BE2C (cell line): ENCODE measurements at places on chromosomes 11 and 22.

GRCh38 chr22:43473441-43473840 lies 61.6 kb downstream of the MPPED1 start:
- no peak for DNase-seq

DNA sequence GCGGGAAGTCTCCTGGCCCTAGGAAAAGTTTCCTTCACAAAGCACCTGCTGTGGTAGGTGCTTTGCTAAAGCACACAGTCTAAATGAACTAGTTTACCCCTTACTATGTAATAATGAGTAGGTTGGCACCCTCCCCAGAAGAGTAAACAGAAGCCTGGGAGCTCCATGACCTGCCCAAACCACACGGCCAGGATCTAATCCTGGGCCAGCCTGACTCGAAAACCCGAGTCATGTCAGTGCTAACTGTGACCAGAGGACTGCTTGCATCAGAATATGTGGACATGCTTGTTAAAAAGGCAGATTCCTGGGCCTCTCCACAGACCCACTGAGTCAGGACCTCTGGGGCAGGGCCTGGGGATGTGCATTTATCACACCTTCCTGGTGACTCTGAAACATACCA lies 67.7 kb downstream of the PANX1 start:
- DNase-seq = no peak

DNA sequence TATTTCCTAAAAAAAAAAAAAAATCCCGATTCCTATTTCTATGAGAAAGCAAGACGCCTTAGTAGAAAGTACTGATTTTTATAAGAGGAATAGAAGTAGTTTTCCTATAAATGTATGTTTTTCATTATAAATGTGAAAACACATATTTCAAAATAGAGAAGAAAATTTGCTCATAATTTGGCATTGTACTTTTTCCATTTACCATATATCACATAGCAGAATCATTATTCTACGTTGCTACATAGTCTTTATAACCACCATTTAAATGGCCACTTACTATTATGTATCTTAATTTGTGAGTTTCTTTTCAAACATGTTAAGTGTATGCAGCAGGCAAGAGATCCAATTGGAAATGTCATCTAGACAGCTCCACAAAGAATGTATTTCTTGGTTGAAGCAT lies 99.0 kb downstream of the CCDC34 start:
- no peak for DNase-seq

GRCh38 chr22:28669387-28669786 lies 10.3 kb downstream of the TTC28 start:
- DNase-seq = no peak

DNA sequence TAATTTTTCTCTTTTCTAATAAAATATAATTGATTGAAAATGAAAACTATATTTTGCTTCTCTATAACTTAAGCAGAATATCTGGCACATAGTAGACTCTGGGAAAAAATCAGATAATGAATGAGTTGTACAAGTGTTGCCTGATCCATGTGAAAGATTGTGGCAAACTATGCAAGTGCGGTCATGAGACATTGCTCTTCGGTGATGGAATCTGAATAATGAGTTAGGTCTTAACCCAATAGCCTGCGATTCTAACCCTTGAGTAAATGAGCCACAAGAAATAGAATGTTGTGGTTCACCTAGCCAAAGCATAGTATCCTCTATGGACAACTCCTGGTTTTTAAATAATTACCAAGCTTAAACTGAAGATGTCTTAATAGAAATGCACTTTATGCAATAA lies 333.7 kb upstream of the LUZP2 start:
- no peak for DNase-seq

- DNase-seq = peak; percentile 81
Observed at GRCh38 chr22:49936018-49936972, 17.9 kb downstream of the CRELD2 start.

- peak; percentile 73 for DNase-seq
Observed at GRCh38 chr22:20571531-20572007, 64.2 kb downstream of the MED15 start.

DNA sequence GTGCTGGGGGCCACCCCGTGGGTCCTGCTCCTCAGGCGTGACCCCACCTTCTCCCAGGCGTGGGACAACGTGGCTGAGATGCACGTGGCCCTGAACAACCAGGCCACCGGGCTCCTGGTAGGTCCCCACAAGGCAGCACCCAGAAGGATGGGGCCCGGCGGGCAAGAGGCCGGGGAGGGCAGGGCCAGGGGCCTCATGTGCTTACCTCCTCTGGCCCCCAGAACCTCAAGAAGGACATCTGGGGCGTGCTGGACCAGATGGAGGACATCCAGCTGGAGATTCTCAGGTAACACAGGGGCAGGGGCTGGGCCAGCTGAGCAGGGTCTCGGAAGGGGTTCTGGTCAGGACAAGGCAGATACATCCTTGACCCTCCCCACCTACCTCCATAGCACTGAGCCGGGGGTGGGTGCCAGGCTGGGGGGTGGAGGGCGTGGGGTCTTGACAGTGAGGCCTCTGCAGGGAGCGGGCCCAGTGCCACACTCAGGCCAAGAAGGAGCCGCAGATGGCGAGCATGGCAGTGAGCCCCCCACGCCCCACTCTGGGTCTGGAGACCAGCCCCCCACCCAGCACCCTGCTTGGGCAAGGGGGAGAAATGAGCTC lies 186.3 kb downstream of the IGLL1 start:
- DNase-seq = no peak

DNA sequence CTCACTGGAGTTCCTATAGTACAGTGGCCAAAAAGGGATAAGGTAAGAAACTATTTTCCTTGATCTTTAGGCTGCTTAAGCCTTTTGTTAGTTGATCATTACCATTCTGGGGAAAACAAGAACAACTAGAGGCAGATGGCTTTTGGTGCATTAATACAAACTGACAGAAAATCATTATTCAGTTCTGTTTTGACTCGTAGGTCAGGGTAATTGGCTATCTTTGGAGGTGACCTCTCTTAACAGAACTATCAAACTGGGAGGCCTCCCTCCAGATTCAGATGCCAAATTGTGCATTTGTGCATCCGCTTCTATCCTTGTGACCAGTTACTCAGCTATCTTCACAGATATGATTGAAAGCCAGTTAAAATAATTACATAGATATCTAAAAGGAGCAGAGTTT lies 23.2 kb upstream of the GRK2 start:
- no peak for DNase-seq

DNA sequence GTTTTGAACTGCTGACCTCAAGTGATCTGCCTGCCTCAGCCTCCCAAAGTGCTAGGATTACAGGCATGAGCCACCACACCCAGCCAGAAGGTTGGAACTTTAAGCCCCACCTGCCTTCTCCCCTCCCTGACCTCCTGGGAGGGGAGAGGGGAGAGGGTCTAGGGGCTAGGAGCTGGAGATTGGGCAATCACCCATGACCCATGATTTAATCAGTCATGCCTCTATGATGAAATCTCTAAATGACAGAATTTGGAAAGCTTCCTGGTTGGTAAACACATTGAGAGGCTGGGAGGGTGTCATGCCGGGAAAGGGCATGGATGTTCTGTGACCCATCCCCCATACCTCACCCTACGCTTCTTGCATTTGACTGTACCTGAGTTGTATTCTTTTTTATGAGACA lies 17.1 kb upstream of the TFIP11 start:
- DNase-seq = no peak

DNA sequence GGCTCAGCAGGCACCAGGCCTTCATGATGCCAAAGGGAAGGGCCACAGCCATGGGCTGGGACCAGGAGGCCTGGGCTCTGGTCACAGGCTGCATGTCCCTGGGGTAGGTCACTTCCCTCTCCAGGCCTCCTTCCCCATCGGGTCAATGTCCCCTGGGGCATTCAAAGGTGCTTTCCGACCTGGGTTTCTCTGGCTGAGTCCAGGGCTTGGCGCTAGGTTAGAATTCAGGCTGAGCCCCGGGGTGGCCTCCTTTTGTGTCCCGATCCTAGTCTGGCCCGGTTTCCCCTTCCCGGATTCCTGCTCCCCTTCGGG lies 12.2 kb downstream of the MAFF start:
- no peak for DNase-seq

- no peak for DNase-seq
Observed at GRCh38 chr11:131568318-131568717, 197.9 kb downstream of the NTM start.

DNA sequence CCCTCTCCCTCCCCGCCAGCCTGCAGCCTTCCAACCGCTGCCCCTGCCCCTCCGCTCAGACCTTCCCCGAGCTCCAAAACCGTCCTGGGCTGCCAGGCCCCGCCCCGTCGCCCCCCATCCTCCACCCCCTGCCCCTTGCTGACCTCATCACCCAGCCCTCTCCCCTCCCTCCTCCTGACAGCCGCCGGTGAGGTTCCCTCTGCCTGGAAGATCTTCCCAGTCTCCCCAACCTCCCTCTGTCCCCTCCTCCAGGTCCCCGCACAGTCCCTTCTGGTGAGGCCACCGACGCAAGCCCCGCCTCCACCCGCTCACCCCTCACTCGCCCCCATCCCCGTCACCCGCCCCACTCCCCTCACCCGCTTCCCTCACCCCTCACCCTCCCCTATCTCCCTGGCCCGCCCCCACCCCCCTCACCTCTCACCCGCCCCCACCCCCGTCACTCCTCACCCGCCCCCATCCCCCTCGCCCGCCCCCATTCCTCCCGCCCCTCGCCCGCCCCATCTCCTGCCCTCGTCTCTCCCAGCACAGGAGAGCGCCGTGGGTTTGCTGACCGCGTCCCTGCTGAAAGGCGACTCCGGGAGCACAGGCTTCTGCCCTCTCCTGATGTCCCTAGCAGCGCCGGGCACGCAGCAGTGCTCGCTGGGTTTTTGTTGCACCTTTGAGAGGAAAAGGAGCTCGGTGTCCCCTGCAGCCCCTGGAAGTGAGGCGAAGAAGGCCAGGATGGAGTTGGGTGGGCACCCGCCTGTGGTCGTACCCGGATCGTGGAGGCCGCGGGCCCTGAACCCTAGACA lies 16.4 kb upstream of the UPK3A start:
- peak; percentile 73 for DNase-seq

GRCh38 chr11:78000193-78000592 lies 5.7 kb upstream of the INTS4 start:
- DNase-seq = peak; percentile 63

DNA sequence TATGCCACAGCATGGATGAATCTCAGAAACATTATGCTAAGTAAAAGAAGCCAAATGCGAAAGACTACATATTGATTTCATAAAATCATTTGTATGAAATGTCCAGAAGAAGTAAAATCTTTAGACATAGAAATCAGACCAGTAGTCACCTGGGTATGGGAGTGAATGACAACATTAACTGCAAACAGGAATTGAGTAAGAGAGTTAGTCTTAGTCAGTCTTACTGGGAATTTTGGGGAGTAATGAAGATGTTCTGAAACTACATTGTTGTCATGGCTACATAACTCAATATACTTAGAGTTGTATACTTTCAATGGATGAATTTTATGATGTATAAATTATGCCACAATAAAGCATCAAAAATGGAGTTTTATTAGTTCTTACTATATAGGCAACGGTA lies 107.8 kb upstream of the CHORDC1 start:
- no peak for DNase-seq

GRCh38 chr11:34627197-34627596 lies 6.3 kb downstream of the EHF start:
- DNase-seq = no peak
